ENCODE measurements at places on chromosomes 6 and 20. TPM values are rescaled to one million over a fixed set of nuclear protein-coding genes. Genes with fewer than 3 reads are reported as not detected.

DNA sequence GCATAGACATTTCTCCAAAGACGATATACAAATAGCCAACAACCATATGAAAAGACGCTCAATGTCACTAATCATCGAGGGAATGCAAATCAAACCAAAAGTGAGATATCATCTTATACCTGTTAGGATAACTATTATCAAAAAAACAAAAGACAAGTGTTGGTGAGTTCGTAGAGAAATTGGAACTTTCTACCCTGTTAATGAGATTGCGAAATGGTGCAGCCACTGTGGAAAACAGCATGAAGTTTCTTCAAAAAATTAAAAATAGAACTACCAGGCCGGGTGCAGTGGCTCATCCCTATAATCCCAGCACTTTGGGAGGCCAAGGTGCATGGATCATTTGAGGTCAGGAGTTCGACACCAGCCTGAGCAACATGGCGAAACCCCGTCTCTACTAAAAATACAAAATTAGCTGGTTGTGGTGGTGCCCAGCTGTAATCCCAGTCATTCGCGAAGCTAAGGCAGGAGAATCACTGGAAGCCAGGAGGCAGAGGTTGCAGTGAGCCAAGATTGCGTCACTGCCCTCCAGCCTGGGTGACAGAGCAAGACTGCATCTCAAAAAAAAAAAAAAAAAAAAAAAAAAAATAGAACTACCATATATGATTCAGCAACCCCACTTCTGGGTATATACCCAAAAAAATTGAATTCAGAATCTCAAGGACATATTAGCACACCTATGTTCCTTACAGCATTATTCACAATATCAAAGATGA lies 170.0 kb upstream of the ZNF184 start:
- no peak for DNase-seq

GRCh38 chr6:46271107-46271506 lies 100.3 kb upstream of the ENPP5 start:
- no peak for DNase-seq

Gene SSTR4
- not detected for total RNA-seq

Gene OTOR
- total RNA-seq, result not detected

Gene PNLDC1
- total RNA-seq, result not detected

Gene SLC22A16
- total RNA-seq, result not detected

DNA sequence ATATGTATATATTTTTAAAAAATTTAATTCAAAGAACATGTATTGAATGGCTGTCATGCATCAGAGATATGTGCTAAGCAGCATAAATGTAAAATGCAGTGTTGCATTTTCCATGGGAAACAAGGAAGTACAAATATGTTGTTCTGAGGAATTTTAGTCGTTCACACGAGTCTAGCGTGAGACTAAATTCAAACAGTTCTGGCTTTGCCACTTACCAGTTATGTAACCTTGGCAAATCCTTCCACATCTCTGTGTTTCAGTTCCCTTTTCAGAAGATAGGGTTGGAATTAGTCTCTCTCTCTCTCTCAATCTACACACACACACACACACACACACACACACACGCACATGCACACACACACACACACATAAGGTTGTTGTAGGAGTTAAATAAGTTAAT lies 305.4 kb downstream of the UTRN start:
- peak; percentile 25 for DNase-seq

Gene CCN2
- 89.3 TPM for total RNA-seq

Gene POLR1H
- 4.3 TPM for total RNA-seq

GRCh38 chr6:112833581-112834131 lies 486.5 kb downstream of the RFPL4B start:
- DNase-seq, result no peak

Gene POLR3F
- 5.4 TPM for total RNA-seq

DNA sequence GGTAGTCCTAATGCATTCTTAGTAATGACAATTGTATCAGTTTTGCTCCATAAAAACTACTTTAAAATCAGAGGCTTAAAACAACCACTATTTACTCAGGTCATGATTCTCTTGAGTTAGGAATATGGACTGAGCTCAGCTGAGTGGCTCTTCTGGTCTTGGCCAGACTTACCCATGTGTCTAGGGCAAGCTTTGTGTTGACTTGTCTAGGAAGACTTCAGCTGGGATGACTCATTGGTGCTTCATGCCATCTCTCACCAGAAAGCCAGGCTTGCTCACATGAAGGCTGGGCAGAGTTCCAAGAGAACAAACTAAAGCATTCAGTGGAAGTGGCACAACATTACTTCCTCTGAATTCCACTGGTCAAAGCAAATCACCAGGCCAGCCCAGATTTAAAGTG lies 155.3 kb downstream of the DHX35 start:
- no peak for DNase-seq

DNA sequence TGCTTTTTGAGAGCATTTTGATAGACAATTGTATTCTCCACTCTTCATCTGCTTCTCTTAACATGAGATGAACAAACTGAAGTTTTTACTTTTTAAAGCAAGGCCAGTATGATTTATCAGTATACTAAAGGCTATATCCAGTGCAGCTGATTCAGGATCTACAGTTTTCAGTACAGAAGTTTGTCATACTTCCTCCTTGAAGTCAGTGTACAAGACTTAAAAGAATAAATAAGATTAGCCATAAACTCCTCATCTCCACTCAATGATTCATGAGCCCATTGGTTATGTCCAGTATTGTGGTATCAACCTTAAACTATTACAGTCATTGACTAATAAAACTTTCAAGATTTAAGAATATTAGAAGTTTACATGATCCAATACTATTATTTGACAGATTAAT lies 374.8 kb upstream of the EPHA7 start:
- no peak for DNase-seq

DNA sequence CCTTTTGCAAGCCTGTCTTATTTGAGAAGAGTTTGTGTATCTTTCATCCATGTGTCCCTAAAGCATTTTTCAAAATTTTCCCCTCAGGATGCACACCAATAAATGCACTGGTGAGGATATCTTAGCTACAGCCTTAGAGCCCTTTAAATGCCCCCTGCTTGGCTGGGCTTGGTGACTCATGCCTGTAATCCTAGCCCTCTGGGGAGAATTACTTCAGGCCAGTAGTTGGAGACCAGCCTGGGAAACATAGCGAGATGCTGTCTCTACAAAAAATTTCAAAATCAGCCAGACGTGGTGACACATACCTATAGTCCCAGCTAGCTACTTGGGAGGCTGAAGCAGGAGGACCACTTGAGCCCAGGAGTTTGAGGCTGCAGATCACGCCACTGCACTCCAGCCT lies 33.8 kb upstream of the PLCB4 start:
- no peak for DNase-seq

- no peak for DNase-seq
These were observed 282.8 kb downstream of the ALDH8A1 start for GRCh38 chr6:134667111-134667510.

- peak; percentile 77 for DNase-seq
These were observed at the start of gene SNX21 for GRCh38 chr20:45833030-45833882. TSS of gene SNX21 (plus strand) at chr20:45833799. CDS start at chr20:45833920, 121 bp downstream.

Gene NDUFAF4
- total RNA-seq, result 5.5 TPM

Gene MUCL3
- total RNA-seq, result 252 TPM

Gene GPLD1
- 2.8 TPM for total RNA-seq

GRCh38 chr6:23370051-23370450 lies 756.0 kb upstream of the NRSN1 start:
- DNase-seq, result no peak

DNA sequence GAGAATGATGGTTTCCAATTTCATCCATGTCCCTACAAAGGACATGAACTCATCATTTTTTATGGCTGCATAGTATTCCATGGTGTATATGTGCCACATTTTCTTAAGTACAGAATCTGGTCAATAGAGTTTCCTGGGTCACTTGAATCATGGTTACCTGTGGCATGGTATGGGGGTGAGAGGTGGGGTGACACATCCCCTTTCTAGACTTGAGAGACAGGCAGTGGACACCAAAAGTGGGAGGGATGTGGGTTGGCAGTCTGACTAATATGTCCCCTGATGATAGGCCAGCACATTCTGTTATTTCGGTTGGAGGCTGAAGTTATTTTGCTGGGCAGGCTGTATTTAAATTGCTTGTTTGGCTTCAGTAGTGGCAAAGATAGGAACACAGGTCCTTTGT lies 78.1 kb downstream of the UST start:
- no peak for DNase-seq

Gene GFRAL
- total RNA-seq, result not detected

Gene ACSS2
- 1,709 TPM for total RNA-seq

Gene NKX2-4
- total RNA-seq, result not detected

Gene SLC17A4
- not detected for total RNA-seq

All from stomach (tissue), 19 donors.